CMK (cell line): ENCODE measurements at places on chromosomes 13 and 19.

- no peak for DNase-seq
Observed at GRCh38 chr13:97238883-97239282, 16.8 kb downstream of the MBNL2 start.

DNA sequence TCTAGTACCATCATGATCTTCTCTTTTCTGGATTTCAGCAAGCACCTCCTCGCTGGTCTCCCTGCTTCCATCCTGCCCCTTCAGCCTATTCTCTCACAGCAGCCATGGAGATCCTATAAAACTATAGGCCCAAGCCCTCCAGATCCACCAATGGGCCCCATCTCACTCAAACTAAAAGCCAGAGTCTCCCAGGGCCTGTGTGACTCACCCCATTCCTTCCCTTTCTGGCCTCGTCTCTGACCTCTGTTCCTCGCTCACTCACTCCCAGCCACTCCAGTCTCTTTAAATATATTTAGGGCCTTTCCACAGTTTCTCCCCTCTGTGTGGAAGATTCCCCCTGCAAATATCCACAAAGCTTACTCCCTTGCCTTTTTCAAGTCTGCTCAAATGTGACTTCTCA is 89.7 kb downstream of the HSPH1 start:
- DNase-seq: no peak

DNA sequence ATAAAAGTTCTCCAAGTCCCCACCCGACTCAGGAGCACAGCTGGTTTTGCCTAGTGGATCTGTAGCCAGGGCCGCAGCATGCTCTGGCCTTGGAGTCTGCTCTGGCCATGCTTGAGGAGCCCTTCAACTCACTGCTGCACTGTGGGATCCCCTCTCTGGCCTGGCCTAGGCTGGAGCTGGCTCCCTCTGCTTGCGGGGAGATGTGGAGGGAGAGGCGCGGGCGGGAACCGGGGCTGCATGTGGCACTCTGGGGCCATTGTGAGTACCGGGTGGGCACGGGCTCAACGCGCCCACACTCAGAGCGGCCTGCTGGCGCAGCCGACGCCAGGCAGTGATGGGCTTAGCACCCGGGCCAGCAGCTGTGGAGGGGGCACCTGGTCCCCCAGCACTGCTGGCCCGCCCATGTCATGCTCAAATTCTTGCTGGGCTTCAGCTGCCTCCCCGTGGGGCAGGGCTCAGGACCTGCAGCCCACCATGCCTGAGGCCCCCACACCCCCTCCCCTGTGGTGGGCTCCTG is 57.0 kb upstream of the ATP12A start:
- DNase-seq: no peak

DNA sequence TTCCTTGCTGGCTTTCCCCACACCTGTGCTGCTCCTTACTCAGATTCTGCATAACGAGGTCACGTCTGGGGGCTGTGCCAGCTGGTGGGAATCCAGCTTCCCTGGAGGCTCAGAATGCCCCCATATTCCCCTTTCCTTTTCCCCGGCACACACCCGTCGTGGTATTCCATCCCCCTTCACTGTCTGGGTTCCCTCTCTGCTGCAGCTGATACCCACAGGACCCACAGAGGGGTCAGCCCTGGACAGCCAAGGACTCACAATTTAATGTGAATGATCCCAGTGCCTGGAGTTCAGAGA is 4.2 kb upstream of the MYH14 start:
- no peak for DNase-seq

- no peak for DNase-seq
Observed at GRCh38 chr19:45467115-45467455, 711 bp upstream of the FOSB start.

GRCh38 chr13:85543144-85543543 is 256.1 kb downstream of the SLITRK6 start:
- no peak for DNase-seq

- no peak for DNase-seq
Observed at GRCh38 chr13:79191501-79191900, 214.6 kb downstream of the RBM26 start.

GRCh38 chr13:75468098-75468497 is 13.9 kb downstream of the TBC1D4 start:
- no peak for DNase-seq

DNA sequence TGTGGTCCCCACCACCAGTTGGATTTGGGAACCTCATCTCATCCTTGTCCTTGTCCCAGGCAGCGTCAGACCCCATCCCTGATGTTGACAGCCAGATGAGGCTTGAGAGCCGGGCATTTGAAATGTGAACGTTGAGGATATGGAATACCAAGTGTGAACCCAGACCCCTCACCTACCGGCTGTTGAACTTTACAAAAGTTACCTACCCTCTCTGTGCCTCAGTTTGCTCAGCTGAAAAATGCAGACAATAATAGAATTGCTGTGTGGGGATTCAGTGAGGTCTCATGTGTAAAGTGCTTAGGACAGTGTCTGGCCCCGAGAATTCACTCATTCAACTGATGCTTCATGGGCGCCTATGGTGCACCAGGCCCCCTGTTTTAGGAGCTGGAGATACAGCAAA is 693 bp upstream of the SIGLEC14 start:
- DNase-seq: no peak

DNA sequence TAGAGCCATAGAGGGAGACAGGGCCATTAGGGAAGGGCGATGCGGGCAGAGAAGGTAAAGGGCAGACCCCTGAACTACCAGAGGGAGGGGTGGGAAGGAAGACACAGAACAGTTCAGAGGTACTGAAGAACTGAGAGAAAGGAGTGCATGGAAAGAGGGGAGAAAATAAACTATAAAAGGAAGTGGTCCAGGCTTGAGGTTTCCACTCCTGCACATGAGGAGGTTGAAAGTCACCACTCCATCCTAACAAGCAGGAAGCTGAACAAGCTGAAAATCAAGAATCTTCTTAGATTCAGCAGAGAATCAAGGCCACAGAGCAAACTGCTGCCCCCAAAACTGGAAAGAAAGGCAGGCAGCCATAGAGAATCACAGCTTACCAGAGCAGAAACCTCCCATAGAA is 45.1 kb downstream of the MIPEP start:
- no peak for DNase-seq

DNA sequence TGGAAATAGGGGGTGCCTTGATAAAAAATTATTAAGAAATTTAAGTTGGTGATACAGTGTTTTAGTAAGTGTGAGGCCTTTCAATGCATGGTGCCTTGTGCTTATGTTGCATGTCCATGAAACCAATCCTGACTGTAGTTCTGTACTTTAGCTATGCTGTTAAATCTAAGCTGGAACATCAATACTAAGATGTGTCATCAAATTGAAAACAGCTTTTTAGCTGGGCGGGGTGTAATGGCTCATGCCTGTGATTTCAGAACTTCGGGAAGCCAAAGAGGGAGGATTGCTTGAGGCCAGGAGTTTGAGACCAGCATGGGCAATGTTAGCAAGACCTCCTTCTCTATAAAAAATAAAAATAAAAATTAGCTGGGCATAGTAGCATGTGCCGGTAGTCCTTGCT is 930.3 kb upstream of the PCDH9 start:
- no peak for DNase-seq

DNA sequence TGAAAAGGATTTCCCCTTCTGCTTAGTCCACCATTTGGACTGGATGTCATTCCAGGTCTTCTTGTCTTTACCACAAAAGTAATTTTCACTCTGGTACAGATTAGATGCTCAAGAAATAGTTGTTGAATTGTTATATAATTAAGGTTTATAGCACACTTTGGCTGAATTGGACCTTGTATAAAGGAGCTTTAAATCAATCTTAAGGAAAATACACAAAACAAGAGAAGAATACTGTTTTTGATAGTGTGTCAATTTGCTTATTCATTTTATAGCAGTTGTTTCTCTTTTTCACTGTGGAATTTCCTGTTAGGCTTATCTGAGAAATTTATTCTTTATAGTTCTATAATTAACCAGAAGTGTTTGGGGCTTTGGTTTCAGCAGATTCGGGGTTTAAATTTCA is 62.7 kb upstream of the TDRD3 start:
- DNase-seq: no peak

- DNase-seq: no peak
Observed at GRCh38 chr13:23203516-23203915, 22.7 kb downstream of the SGCG start.

GRCh38 chr19:33283589-33283988 is 18.7 kb downstream of the CEBPA start:
- DNase-seq: no peak

DNA sequence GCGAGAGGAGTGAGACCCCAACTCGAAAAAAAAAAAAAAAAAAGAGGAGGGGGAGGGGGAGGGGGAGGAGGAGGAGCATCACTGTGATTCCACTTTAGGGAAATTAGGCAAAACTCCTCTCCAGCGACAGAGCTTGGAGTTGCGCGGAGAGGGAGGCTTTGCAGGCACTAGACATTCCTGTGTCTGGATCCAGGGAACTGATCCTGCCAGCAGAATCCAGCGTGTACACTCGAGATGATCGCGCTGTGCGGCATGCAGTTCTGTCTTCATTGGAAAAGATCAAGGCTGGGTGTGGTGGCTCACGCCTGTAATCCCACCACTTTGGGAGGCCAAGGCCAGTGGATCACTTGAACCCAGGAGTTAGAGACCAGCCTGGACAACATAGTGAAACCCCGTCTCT is 29.6 kb upstream of the KLF2 start:
- DNase-seq: no peak

GRCh38 chr13:38366954-38367645 is 17.4 kb downstream of the UFM1 start:
- no peak for DNase-seq

DNA sequence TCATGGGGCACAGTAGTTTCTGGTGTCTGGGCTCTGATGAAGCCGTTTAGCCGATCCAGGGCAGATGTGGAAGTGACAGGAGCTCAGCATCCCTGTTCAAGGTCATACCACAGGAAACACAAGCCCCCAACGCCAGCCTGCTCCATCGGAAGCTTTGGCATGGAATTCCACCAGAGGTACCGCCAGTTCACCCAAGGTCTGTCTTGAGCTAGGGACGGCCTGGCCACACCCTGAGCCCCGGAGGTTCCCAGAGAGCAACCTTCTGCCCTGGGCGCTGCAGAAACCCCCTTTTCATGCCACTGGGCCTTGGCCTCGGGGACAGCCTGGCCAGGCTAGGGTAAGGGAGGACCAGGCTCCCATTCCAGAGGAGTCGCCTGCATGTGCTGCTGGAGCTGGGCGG is 39.4 kb upstream of the TPM4 start:
- no peak for DNase-seq

DNA sequence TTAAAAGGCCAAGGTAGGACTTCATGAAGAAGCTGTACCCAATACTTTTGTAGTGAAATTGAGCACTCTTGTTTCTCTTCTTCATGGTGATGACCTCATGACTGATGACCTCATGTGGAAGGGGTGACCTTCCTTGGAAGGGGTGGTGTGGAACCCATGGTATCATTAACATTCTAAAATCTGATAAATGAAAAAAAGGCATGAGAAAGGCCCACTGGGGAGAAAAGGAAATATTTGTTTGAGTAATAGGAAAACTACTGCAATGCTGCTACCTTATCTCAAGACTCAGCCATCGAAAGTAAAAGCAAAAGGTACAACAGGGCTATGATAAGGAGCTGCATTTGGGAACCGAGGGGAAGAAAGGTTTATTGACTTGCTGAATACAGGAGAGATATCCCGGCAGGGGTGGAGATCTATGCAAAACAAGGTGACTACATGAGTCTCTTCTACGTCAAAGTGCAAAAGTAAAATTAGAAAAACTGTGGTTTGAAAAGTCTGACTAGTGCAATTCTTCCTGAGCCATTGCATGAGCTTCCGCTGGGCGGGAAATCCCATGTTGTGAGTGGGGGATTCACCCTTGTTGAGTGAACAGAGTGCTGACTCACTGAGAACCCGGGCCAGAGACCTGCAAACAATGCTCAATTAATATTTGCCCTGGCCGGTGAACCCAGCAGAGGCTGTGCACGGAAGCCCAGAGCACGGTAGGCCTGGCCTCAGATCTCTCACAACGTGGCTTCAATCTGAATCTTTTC is 138.9 kb upstream of the RFC3 start:
- no peak for DNase-seq

GRCh38 chr19:2782329-2782935 is 641 bp downstream of the SGTA start:
- DNase-seq: no peak

DNA sequence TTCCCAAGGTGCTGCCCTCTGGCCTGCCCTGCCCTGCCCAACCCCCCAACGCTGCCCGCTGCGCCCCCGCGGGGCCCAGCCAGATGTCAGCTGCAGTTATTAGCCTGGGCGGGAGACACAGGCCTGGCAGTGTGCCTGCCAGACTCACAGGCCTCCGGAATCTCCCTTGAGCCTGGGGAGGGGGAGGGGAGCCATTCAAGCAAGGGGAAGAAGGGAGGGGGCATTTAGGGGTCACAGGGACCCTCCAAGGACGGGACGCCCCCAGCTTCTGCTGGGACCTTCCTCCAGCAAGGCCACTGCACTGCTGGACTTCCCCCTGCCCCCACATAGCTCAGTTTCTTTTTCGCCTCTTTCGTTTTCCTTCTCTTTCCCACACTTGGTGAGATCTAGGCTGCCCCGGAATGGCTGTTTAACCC is 2.6 kb upstream of the JUNB start:
- DNase-seq: peak; percentile 79

GRCh38 chr19:51168564-51169282 is 26.6 kb downstream of the SIGLEC7 start:
- DNase-seq: no peak

DNA sequence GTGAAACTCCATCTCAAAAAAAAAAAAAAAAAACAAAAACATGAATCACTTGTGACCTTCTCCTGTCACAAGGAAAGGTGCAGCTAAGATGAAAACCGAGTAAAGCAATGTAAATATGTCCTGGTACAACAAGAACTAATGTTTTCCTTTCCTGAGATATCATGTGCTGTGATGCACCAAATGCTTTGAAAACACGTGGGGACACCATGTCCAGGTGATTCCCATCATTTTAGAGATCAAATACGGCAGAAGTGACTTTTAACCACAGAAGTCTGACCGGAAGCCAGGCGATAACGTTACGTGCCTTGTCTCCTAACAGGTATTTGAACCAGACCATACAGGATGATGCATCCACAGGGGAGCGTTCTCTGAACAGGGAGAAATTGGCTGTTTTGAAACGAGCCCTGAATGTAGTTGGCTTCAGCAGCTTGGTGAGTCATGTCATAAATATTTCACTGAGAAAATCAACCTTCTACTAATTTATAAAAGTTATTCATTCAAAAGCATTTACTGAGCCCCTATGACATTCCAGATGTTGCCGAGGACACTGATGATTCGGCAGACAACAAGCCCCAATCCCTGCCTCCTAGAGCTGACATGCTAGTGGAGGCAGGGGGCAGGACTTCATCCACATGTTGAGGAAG is 328.1 kb downstream of the MYO16 start:
- no peak for DNase-seq

GRCh38 chr13:75675421-75675820 is 39.3 kb downstream of the LMO7 start:
- DNase-seq: no peak

GRCh38 chr19:19788015-19788414 is 33.5 kb downstream of the ZNF506 start:
- no peak for DNase-seq
